ENCODE measurements at places on chromosomes 16 and 17. TPM values are rescaled to one million over a fixed set of nuclear protein-coding genes. Genes with fewer than 3 reads are reported as not detected.

BCAR1 gene
- not detected for polyA plus RNA-seq

SLC6A2 gene
- not detected for polyA plus RNA-seq

TAC4 gene
- not detected for polyA plus RNA-seq

WIPI1 gene
- polyA plus RNA-seq = 8.2 TPM

GRCh38 chr16:21218153-21218552 lies 6.8 kb upstream of the ZP2 start:
- H3K27ac ChIP-seq = no peak overlapping the region
- H3K27me3 ChIP-seq = no peaks in the 10 kb centered on the region
- no peak overlapping the region for H3K4me3 ChIP-seq
- H3K4me1 ChIP-seq = no peaks in the 10 kb centered on the region
- no peak for DNase-seq

GRCh38 chr16:69084289-69084688 lies 21.2 kb upstream of the HAS3 start:
- no peaks in the 10 kb centered on the region for H3K36me3 ChIP-seq
- no peaks in the 10 kb centered on the region for H3K27me3 ChIP-seq
- no peaks in the 10 kb centered on the region for H3K4me1 ChIP-seq

DNA sequence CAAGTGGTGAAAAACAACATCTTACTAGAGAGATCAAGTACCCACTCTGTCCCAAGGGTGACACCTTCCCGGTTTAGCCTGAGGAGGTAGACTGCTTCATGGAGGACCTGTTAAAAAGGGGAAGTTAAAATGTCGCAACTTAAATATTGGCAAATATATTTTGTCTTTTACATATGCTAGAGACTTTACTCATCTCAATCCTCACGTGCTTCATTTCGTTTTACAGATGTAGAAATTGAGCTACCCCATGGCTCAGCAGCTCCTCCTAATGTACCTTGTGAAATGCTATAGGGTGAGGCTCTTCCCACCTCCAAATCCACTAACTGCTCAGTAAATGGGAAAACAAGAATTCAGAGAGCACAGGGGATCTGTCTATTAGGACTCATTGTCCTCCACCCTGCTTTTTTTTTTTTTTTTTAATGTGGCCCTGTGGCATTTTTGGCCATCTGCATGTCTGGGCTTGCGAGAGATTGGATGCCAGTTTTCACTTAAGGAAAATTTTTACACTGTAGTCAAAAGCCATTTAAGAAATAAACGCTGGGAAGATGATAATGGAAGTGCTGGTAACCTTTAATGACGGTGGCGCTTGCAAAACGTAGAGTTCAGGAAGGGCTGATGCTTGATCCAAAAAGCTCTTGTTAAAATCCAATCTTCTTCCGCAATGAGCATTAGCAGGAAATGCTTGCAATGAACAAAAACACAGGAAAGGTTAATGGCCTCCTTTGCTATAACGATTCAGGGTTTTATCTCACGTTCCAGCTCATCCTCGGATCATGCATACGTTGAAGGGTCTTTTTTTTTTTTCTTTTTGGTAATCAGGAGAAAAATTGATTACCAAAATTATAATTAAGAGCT lies 39.8 kb downstream of the HSBP1 start:
- no peak for DNase-seq
- H3K4me1 ChIP-seq = no peaks in the 10 kb centered on the region
- no peaks in the 10 kb centered on the region for H3K36me3 ChIP-seq

GRCh38 chr17:13864521-13864920 lies 204.8 kb upstream of the COX10 start:
- no peak for DNase-seq
- no peaks in the 10 kb centered on the region for H3K27me3 ChIP-seq
- H3K4me1 ChIP-seq = no peaks in the 10 kb centered on the region
- no peak overlapping the region for H3K27ac ChIP-seq

DNA sequence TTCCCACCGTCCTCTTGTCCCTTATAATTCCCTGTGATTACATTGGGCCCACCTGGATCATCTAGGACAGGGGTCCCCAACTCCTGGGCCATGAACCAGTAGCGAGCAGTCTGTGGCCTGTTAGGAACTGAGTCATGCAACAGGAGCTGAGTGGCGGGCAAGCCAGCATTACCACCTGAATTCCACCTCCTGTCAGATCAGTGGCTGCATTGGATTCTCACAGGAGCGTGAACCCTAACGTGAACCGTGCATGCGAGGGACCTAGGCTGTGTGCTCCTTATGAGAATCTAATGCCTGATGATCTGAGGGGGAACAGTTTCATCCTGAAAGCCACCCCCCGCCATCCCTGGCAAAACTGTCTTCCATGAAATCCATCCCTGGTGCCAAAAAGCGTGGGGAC lies 36.8 kb downstream of the ABCC1 start:
- H3K36me3 ChIP-seq = no peaks in the 10 kb centered on the region
- no peaks in the 10 kb centered on the region for H3K27me3 ChIP-seq
- DNase-seq = no peak
- H3K4me1 ChIP-seq = peaks cover 19% of the 10 kb centered on the region
- no peak overlapping the region for H3K4me3 ChIP-seq

DNA sequence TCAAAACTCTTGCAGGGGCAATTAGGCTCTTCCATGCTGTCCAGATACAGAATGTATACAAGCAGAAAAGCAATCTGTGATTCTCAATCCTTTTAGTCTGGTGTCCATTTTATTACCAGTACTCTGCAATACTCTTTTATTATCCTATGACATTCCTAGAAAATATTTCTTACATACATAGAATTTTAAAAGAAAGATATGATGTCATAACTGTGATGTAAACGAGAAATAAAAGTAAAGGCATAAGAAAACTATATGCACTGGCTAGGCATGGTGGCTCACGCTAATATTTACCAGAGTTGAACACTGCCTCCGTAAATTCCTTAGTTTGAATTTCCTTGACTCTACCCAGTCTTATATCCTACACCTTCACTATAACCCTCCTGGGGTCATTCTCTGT lies 55.0 kb downstream of the EFCAB5 start:
- no peaks in the 10 kb centered on the region for H3K36me3 ChIP-seq
- no peaks in the 10 kb centered on the region for H3K27me3 ChIP-seq
- no peak overlapping the region for H3K27ac ChIP-seq
- H3K4me3 ChIP-seq = no peak overlapping the region
- DNase-seq = no peak
- H3K4me1 ChIP-seq = no peaks in the 10 kb centered on the region

GRCh38 chr17:41959030-41959335 lies 7.6 kb upstream of the CNP start:
- H3K27ac ChIP-seq = no peak overlapping the region
- no peaks in the 10 kb centered on the region for H3K36me3 ChIP-seq
- no peaks in the 10 kb centered on the region for H3K27me3 ChIP-seq

Data from CD8-positive, alpha-beta memory T cell (primary cell).